ENCODE measurements at places on chromosomes 6 and 20.

GRCh38 chr20:63597651-63598478 is 23.8 kb upstream of the HELZ2 start:
- DNase-seq = no peak

DNA sequence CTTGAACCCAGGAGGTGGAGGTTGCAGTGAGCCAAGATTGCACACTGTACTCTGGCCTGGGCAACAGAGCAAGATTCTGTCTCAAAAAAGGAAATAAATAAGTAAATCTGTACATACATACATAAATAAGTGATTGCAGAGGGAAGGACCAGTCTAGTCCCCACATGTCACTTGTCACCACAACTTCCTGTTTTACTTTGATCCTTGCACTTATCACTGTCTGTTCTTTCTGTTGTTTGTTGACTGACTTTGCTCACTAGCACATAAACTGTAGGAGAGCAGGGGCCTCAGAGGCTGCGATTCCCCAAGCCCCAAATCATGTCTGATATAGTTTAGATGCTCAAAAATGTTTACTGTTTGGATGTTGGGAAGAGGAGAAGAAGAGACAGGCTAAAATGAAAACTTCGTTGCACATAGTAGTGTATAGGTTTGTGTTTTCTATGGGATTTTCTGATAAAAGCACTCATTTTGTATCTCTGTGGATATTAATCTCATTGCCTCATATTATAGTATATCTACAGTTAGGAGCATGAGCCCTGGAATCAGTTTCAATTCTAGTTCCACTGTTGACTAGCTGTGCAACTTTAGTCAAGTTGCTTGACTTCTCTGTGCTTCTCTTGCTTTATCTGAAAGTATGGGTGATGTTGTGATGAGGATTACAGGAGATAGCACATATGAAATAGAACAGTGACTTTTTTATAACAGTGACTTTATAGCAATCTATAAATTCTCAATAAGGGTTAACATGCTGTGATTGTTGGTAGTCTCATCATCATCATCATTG is 165.0 kb downstream of the TBC1D7 start:
- DNase-seq = no peak

- DNase-seq = no peak
These were observed 72.6 kb downstream of the NINL start for GRCh38 chr20:25512709-25513108.

GRCh38 chr6:147578159-147578558 is 69.7 kb downstream of the SAMD5 start:
- no peak for DNase-seq

DNA sequence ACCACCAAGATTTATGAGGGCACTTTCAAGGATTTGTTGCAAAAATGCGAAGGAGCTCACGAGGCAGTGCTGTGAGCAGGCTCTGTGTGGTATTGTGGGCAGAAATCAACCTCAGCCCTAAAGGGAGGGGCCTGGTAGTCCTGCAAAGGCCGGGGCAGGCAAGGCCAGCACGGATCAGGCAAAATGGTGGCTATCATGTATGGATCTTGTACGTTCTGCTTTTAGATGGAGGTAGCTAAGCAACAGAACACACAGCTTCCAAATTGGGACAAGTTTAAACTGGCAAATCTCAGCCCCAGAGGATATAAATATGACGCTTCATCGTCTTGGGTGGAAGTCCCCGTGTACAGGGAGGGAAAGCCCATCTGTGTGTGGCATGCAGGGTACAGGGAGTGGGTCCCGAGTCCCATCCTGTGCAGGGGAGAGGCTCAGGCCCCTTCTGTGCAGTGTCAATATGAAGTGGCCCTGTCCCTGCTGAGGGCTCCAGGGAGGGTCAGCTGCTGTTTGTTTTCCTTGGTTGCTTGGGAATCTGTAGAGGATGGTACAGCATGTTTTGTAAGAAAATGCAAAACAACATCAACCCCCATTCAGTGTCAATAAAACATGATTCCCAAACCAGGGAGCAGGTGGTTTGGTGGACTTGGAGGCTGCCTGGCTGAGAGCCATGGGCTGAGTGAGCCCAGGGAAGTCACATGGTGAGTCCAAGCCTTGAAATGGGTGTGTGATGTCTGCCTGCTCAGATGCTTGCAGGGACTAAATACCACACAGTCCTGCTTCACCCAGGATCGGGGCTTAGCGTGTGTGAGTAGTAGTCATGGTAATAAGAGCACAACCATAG is 113.0 kb downstream of the SYCP2 start:
- DNase-seq = no peak

GRCh38 chr6:122423734-122424133 is 24.3 kb downstream of the HSF2 start:
- DNase-seq = no peak

DNA sequence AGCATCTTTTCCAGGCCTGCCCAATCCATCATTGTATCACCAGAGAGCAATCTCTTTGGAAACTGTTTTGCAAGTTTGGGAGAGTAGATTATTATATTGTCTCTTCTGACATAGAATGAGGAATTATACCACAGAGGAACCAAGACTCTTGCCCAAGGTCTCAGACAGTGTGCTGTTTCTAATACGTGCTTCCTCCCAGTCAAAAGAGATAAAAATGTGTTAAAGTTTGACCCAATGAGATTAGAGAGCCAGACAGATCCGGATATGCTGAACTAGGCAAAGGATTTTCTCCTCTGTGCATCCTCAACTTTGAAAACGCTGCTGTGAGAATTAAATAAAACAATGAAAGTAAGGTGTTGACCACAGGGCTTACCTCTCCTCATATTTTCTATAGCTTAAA is 18.6 kb upstream of the NT5E start:
- DNase-seq = no peak
